ENCODE measurements at places on chromosomes 5 and 9. TPM values are rescaled to one million over a fixed set of nuclear protein-coding genes. Genes with fewer than 3 reads are reported as not detected.

DNA sequence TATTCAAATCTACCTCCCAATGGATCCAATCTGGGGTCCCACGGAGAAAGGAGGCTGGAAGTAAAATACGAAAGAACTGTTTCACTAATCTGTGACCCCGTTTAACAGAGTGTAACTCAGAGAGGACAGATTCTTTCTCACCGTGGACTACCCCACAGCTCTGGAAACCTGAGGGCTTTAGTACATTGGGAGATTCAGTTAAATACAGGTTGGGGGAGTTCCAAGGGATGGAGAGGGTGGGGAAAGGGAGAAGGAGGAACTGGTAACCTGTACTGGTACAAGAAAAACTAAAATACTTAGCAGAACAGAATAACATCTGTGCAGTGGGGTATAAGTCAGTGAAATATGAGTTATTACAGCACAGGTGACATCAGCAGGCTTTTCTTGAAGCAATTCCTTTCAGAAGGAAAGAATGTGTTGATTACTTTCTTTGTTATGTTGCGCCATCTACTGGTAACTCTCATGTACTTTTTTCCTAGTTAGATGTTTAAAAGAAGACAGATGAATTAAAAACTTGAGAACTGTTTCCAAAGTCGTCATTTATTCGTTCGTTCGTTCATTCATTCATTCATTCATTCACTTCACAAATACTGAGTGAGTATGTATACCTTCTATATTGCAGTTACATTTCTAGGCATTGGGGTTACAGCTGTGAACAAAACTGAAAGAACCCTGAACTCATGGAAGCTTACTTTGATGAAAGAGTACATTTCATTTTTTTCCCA, 30.0 kb upstream of the STOM start:
- DNase-seq: peak; percentile 41

- DNase-seq: no peak
These were observed 136.7 kb downstream of the BOD1 start for GRCh38 chr5:173479711-173480110.

GRCh38 chr5:38927470-38927869, 81.7 kb downstream of the OSMR start:
- DNase-seq: no peak

DNA sequence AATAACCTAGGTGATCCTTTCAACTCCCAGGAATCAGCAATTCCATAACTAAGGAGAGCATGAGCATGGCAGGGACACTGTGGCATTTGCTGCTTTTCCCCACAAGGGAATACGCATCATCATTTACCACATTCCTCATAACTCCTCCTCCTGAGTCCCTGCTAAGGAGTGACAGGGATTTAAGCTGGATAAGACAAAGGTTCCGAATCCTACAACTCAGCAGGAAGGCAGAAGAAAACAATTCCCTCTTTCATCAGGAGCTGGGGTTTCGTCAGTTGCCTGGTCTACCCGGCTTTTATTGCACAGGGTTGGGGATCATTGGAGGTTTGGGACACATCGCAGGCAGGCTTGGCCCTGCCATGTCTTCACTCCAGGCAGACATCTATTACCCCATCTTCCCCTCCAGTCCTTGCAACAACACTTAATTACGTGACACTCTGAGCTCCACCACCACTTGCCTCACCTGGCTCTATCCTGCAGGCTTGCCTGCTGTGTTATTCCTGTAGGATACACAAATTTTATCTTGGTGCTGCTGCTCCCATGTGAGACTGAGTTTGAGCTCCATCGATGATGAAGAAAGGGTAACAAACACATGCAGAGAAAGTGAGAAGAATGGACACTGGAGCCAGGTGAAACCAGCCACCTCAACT, 563.0 kb upstream of the KLF4 start:
- DNase-seq: no peak

The RAB14 gene
- polyA plus RNA-seq: 48.4 TPM

- DNase-seq: no peak
These were observed 93.9 kb downstream of the SNX18 start for GRCh38 chr5:54611290-54611951.

The GPR21 gene
- not detected for polyA plus RNA-seq

GRCh38 chr9:6355728-6356127, 27.6 kb downstream of the TPD52L3 start:
- DNase-seq: no peak

The GABRA1 gene
- not detected for polyA plus RNA-seq

DNA sequence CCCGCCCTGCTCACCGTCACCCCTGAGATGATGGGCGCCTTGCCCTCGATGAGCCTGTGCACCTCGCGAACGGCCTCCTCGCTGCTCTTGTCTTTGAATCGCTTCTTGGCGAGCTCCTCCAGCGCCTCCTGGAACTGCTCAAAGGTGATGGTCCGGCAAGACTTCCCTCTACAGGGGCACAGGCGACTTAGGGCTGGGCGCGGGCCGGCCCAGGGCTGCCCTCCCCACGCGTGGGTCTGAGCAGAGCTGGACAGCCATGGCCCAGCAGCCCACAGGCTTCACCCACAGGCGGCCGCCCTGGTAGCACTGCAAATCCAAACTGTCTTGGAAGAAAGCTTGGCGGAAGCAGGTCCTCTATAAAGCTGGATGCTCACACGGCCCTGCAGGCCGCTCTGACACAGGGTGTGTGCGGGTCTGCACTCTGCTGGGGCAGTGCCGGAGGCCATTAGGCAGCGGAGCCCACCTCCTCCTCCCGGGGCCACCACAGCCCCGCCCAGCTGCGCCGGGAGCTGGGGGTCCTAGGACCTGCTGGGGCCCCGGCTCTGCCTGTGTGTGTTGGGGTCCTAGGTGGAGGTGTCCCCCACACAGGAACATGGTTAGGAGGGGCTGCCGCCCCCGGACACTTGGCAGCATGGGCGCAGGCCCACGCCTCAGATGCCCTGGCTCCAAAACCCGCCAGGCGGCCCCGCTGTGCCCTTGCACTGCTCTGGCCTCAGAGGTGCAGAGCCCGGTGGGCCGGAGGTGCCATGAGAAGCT, 27.0 kb downstream of the TPPP start:
- no peak for DNase-seq

The SELENOP gene
- polyA plus RNA-seq: not detected

DNA sequence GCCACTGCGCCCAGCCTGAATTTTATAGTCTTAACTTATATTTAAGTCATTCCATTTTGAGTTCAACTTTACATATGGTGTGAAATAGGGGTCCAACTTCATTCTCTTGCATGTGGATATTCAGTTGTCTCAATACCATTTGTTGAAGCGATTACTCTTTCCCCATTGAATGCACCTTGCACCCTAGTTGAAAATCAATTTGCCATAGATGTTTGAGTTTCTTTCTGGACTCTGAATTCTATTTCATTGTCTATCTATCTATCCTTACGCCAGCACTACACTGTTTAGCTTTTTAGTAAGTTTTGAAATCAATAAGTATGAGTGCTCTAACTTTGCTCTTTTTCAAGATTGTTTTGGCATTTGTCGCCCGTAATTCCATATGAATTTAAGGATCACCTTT, 49.8 kb downstream of the TMOD1 start:
- no peak for DNase-seq

Data from naive B cell (primary cell).